ENCODE measurements at places on chromosomes 5 and 9.

- DNase-seq = no peak
Measured at GRCh38 chr9:118094387-118094786, 390.2 kb downstream of the TLR4 start.

GRCh38 chr9:35322075-35322885 lies 160.5 kb downstream of the UNC13B start:
- DNase-seq = no peak

DNA sequence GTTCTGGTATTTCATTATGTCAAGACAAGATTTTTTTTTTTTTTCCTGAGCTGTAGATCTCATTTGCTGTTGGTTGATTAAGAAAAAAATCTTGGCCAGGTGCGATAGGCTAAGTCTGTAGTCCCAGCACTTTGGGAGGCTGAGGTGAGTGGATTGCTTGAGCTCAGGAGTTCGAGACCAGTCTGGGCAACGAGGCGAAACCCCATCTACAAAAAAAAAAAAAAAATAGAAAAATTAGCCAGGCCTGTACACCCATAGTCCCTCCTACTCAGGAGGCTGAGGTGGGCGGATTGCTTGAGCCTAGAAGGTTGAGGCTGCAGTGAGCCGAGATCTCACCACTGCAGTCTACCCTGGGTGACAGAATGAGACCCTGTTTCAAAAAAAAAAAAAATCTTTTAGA lies 12.2 kb downstream of the CDC42SE2 start:
- DNase-seq = no peak

GRCh38 chr5:155480731-155481131 lies 467.2 kb downstream of the KIF4B start:
- DNase-seq = no peak

- DNase-seq = no peak
Measured at GRCh38 chr5:157599565-157599964, 24.0 kb upstream of the ADAM19 start.

GRCh38 chr5:32261198-32261597 lies 51.5 kb downstream of the MTMR12 start:
- DNase-seq = no peak

DNA sequence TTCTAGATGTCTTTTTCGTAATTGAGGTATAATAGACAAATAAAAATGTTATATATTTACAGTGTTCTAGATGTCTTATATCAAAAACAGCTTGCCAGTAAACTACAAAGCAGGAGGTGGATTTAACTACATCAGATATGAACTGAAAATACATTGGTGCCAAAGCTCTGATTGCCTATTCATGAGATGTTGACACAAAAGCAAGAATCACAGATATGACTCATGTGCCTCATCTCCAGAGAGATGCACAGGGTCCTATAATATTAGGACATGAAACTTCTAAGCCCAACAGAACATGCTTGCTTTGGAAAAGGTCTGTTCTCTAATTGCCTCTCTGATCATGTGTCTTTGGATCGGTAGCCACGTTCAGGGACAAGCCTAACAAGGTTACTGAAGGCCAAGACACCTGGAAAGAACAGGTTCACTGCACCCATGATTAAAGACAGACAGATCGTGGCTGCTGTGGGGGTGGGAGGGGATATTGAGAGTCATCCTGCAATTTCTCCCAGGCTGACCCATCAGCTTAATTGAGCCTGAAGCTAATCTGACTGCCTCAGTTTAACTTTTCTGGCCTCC lies 16.8 kb downstream of the ABCA1 start:
- DNase-seq = no peak

DNA sequence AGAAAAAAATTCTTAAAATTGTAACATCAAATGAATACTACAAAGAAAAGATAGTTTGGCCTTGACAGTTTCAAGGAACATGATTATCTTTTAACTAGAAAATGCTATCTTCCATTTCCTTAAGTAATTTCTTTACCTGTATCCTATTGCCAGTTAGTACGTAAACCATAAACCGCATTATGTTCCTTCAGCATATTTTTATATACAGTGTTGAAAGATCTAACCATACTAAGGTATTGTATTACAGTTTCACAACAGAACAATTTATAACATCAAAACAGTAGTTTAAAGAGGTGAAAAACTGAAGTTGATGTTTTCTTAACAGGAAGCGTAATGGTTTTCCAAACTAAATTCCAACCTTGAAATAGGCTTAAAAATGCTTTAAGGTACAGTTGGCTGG lies 45.1 kb downstream of the GLRX start:
- DNase-seq = no peak

DNA sequence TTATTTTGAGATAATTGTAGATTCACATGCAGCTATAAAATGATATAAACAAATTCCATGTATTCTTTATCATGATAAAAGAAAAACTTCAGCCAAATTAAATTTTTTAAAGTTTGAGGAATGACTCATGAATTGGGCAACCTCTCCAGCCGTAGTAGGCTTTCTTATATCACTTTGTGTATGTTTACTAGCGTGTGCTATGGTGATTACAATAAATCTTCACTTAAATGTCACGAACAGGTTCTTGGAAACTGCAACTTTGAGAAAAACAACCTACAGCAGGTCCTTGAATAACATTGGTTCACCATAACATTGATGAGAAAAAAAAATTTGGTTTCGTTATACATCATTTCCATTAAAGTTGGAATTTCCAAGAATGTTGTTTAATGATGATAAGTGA lies 730.9 kb upstream of the TYRP1 start:
- DNase-seq = no peak

- DNase-seq = no peak
Measured at GRCh38 chr9:134944351-134944802, 26.7 kb upstream of the FCN1 start.

GRCh38 chr5:87886164-87886563 lies 382.5 kb downstream of the TMEM161B start:
- no peak for DNase-seq

DNA sequence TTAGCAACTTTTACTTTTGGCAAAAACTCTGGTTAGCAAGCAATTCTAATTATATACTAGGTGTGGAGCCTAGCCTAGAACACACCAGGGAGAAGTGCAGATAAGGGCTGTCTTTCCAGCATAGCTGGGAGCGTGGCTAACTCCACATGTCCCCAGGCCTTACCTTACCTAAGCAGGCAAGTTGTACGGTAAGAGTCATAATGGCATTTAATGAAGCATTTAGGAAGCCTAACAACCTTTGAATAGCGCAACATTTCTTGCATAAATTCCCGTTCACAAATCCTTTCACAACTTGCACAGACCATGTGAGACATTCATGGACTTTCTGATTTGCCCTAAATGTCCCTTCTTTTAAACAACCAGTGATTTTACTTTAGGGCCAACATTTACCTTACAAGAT lies 917.4 kb upstream of the ACO1 start:
- DNase-seq = no peak

GRCh38 chr9:16026886-16027285 lies 474.0 kb downstream of the CCDC171 start:
- no peak for DNase-seq

DNA sequence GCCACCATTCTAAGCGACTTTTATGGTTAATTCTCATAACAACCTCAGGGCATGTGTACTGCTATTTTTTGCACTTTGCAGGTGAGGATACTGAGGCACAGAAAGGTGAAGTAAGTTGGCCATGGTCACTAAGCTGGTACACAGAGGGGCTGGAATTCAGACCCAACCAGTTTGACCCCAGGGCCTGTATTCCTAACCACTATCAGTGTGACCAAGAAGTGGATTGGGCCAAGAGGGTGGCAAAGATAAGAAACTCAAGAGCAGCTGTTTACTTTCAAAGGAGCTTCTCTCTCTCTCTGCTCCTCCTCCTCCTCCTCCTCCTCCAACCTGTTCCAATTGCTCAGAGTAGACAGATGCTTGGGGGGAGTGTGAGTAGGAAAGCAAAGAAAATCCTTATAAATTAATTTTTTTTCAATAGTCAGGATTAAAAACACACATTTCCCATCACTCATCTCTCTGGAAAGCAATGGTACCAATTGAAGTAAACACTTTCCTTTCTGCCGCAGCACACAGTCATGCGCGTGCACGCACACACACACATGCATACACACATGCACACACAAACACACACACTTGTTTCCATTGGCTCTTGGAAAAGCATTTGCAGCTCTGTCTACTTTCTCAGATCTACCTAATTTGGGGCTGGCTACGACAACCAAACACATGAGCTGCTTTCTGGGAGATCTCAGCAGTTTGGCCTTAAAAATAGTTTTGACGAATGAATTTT lies 736.7 kb upstream of the WWC1 start:
- no peak for DNase-seq

DNA sequence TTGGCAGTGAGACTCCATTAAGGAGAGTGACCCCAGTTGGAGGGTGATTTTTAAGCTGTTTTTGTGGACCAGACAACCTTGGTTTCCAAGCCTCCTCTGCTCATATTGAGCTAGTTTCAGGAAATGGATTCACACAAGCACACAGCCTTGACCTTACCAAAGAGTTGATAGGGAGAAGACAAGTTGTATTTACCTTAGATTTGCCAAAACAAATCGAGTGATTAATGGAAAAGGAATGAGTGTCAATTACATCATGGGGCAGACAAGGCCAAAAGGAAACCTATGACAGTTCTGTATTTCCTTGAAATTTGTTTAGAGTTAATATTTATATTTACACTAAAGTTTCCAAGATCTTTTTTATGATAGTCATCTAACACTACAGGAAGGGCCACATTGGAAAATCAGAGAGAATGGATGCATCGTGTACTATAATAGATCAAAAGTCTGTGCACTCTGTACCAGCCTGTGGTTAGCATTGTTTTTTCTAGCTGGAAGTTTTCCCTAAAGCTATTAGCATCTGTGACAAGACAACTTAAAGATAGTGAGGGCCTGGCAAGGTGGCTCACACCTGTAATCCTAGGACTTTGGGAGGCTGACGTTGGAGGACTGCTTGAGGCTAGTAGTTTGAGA lies 86.0 kb upstream of the FER start:
- no peak for DNase-seq

DNA sequence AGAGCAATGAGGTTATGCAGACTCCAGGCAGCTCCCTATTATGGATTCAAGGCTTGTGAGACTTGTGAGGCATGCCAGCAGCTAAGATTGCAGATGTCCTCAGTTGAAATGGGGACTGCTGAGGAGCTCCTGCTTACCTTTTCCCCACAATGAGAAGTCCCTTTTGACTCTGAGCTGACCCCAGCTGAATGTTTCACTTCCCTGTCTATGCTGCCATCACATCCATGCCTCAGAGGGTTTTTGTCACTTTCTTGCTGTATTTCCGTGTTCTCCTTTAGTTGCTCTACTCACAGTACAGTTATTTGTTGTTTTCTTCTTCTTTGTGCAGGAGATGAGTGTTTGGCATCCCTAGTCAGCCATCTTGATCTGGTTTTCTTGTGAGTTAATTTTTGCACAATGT lies 18.8 kb upstream of the OR2S2 start:
- DNase-seq = no peak

DNA sequence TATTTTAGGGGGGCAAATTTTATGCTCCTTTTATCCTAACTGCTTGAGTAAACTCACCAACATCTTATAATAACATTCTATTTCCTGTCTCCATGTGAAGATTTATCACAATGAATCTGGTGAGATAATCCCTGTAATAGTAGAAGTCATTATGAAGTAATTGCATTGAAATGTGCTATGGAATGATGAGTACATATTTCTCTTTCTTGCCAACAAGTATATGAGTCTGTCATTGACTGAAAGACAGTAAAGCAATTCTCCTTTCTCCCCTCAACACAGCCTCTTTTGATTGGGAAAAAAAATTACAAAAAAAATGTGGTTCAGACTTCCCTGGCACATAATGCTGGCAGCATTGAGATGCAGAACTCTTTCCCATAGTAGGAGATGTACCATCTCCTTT lies 459.2 kb upstream of the RGMB start:
- no peak for DNase-seq

GRCh38 chr5:55027595-55027994 lies 3.5 kb downstream of the GZMK start:
- DNase-seq = no peak

DNA sequence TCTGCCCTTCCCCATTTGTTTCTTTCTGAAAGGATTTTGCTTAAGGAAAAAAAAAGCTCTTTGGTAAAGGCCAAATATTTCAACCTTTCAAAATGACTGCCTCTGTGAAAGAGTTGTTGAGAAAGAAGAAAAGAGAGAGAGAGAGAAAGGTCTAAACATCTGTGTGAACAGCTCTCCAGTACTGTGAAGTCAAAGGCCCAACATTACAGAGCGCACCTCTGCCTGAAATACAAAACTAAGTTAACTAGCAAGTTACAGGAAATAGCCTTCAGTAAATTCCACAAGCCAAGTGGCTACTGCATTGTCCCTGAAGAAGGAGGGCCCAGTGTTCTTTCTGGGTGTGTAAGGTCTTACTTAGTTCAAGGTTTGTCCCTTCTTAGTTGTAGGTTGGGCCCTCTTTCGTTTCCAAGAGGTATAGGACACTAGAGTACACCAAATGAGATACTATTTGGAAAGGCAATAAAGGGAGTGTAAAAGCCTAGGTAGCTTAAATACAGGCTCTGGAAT lies 104.4 kb downstream of the THBS4 start:
- DNase-seq = no peak

DNA sequence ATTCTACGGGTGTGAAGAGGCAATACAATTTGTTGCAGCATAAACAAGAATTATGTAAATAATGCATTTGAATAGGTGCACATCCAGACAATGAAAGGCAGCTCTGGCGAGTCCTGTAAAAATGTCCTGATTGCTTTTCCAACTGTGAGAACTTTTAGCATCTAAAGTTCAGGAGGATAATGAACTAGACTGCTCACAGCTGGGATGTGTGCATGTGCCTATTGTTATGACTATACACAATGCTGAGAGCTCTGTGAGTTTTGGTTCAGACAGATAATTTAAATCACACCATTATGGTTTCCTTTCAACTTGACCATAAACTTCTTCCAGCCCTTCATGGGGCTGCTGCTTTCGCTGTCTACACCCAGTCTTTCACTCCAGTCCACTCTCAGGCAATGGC lies 99.9 kb downstream of the PLK2 start:
- DNase-seq = no peak

DNA sequence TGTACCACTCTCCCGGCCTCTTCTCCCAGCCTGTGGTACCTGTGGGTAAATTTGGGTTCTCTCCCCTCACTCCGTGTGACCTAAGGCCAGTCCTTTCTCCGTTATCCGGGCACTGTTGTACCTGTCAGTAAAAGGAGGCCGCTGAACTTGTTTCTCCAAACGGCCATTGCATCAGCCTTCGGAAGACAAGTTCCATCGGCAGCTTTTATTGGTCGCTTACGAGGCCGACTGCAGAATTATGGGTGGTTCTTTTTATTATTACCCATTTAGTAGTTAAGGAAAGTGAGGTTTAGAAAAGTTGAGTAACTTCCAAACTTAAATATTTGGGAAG lies 558 bp downstream of the GRPEL2 start:
- no peak for DNase-seq

DNA sequence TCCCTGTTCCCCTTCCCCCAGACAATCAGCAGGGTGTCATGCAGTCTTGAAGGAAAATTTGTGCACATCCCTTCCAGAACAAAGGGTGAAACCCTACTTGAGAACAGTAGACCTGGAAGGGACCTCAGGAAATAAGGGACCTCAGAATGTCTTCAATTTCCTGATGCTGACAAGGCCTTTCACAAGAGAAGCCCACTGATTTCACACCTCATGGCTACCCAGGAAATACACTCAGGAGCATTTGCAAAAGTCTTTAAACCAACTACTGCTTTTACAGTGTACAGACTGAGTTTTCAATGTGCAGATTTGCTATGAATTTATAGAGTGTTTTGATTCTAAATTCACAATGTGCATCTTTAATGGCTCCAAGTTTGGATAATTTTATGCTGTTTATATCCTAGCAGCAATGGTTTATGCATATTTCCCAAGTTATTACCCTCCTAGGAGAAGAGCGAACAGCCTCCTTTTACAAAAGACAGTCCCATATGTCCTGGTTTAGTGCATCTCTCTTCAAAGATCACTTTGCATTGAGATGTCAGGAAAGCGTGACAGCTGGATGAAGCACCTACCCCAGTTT lies 74.8 kb downstream of the GALNT10 start:
- no peak for DNase-seq
